HEK293T (cell line): ENCODE measurements at places on chromosomes 6 and 20.

GRCh38 chr6:32906539-32906938 lies 34.3 kb downstream of the HLA-DMB start:
- DNase-seq, result no peak

GRCh38 chr6:24796616-24797290 lies 2.0 kb downstream of the ARMH2 start:
- DNase-seq, result no peak

- DNase-seq, result peak; percentile 69
Observed at GRCh38 chr20:48384147-48384818, 443.5 kb downstream of the PREX1 start.

DNA sequence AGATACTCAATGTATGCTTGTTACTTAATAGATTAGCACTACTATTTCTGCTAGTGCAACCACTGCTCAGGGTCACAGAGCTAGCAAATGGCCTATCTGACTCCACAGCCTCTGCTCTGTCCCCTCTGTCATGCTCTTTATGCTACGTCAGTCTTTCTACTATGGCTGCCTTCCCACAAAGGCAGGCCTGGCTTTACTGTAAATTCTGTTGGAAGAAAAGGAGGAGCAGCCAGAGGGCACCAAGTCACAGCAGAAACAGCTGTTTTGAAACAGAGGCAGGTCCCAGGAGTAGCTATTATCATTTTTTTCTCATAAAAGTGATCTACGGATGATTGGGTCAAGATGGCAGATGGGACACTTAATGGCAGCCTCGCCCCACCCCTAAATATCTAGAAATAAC lies 10.0 kb upstream of the ELMO2 start:
- no peak for DNase-seq

DNA sequence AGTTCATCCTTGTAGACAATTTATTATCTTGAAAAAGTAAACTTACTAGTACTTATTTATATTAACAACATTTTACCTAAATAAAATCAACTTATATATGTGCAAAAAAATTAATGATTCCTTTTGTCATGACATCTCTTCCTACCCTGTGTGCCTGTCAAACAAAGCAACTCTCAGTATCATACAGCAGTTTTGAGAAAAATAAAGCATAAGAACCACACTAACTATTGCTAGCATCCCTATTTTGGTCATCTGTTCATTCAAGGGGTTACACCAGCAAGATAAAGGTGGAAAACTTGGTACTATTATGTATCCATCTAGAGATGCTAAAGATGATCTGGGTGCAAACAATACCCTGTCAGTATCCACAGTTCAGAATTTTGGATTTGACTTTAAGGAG lies 7.4 kb upstream of the HLA-DRB1 start:
- DNase-seq, result no peak

GRCh38 chr20:16748308-16748900 lies at the start of gene OTOR:
Gene OTOR, plus strand, starts transcription at chr20:16748358. Its CDS starts 44 bp downstream, at chr20:16748402.
- DNase-seq, result no peak

- no peak for DNase-seq
Observed at GRCh38 chr6:140736231-140736630, 1361.8 kb upstream of the CITED2 start.

DNA sequence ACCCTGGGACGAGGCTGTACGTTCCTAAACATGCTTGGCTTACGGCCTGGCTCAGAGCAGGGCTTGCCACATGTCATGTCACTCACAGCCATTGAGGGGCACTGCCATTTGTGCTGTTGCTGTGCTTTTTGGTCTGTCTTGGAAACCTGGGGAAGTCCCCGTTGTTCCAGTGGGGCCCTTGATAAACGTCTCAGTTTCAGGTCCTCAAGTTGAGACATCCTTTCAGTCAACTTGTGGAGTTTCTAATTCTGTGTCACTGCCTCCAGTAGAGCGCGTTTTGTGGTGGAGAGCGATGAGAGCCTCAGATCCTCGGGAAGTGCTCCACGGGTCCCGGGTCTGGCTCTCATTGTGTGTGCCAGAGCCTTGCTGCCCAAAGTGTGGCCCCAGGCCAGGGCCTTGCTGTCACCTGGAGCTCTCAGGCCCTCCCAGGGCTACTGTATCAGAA lies 43.0 kb upstream of the CCR6 start:
- no peak for DNase-seq

GRCh38 chr20:63025534-63026331 lies 19.0 kb upstream of the BHLHE23 start:
- no peak for DNase-seq

DNA sequence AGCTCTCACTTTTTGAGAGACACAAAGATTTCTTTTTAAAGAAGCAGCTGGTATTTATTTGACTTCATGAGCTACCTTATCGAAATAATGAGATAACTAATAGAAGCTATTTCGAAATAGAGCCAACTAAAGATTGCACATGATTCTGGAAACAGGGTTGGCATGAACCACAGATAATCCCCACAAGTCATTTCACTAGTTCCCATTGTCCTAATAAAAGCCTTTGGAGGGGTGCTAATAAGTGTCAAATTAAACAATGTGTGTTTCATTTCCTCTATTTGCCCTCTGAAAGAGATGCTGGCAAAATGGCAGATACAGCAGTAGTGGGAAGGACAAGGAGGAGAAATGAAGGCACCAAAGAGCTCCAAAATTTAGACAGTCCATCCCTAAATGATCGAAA lies 78.6 kb upstream of the RIPOR2 start:
- DNase-seq, result no peak

- DNase-seq, result no peak
Observed at GRCh38 chr6:99393366-99393697, 663 bp downstream of the COQ3 start.

DNA sequence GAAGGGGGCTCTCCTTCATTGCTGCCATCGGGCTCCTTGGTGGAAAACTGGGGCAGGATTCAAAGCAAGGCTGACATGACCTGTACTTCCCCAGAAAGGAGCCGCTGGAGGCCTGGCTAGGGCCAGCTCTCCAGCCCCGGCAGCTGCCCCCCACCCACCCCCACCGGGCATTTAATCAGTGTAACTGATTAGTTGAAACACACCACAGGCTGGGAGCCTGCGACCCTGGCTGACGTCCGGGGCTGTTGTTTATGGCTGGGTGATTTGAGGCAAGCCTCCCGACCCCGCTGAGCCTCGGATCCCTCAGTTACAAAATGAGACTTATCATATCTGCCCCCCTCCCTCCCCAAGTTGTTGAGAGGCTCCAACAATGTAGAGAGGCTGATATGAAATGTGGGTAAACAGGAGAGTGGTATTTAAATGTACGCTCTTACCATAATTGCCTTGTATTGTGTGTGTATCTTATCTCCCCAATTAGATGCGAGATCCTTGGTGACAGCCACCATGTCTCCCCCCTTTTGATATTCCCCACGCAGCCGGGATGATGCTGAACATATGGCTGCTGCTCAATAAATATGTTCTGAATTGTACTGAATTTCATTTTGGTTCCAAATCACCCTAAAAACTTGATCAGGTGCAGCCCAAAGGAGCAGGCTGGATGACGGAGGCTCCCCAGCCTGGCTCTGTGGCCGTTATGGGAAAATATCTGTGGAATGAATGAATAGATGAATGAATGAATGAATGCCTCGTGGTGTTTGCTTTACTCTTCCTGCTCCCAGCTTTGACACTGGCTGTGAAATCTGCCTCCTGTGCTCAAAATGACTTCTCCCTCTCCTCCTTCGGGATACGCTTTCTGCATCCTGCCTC lies 31.8 kb upstream of the APCDD1L start:
- no peak for DNase-seq

- DNase-seq, result no peak
Observed at GRCh38 chr6:40482532-40482931, 104.6 kb downstream of the LRFN2 start.

- DNase-seq, result no peak
Observed at GRCh38 chr6:7680393-7681075, 45.4 kb upstream of the BMP6 start.

- DNase-seq, result no peak
Observed at GRCh38 chr6:18406955-18407749, 20.0 kb downstream of the RNF144B start.

GRCh38 chr6:71298459-71298858 lies 9.8 kb downstream of the OGFRL1 start:
- DNase-seq, result no peak

GRCh38 chr6:156988276-156989158 lies 211.3 kb downstream of the ARID1B start:
- no peak for DNase-seq

DNA sequence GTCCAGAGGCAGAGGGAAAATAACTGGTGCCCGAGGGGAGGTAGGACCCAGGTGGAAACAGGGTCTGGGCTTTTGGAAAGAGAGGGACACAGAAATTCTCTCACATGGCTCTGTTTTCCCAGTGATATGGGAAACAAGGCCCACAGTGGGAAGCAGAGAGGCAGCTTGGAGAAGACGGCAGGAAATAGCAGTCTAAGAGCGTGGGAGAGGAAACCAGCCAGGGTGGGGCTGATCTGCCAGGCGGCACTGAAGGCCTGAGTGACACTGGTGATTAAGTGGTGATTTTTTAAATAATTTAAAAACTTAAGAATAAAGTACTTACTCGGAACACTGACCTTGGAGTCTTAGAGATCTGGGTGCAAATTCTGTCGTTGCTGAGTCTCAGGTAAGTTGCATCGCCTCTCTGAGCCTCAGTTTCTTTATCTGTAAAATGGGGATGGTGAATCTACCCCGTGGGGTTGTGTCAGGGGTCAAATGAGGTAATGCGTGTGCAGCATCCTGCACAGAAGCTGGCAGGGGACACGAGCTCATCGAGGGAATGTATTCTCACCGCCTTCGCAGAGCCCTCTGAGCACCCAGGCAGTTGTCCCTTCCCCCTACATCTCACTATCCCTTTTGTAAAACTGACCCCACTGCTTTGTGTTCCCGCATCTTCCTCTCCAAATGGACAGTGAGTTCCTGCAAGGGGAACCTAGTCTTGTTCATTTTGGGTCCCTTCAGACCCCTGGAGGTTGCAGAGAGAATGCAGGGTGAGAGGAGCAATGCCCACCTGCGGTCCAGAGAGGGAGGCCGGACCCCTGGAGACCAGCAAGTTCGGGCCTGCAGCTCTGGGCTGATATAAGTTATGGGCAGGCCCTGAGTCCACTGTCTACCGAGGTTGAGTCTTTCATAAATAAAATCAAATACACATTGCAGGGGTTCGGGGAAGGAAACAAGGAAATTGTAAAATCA lies 228.6 kb upstream of the PMEPA1 start:
- DNase-seq, result no peak

- DNase-seq, result no peak
Observed at GRCh38 chr6:26290941-26291340, 74.1 kb upstream of the BTN3A2 start.

DNA sequence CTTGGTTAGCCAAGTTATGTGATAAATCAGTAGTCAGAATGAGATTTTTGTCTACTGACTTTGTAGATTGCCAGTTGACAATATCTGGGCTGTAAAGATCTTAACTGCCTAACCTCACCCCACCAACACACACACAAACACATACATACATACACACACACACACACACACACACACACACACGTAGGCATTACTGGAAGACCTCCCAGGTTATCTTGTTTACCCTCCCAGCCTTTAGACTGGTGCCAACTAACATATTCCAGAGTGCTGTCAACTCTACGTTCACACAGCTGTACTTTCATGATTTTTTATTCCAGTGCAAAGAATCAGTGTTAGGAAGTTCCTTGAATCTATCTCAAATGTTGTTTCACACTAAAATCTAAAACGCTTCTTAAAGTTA lies 38.9 kb downstream of the BMP5 start:
- DNase-seq, result no peak

GRCh38 chr6:22670605-22671004 lies 101.2 kb downstream of the HDGFL1 start:
- no peak for DNase-seq

DNA sequence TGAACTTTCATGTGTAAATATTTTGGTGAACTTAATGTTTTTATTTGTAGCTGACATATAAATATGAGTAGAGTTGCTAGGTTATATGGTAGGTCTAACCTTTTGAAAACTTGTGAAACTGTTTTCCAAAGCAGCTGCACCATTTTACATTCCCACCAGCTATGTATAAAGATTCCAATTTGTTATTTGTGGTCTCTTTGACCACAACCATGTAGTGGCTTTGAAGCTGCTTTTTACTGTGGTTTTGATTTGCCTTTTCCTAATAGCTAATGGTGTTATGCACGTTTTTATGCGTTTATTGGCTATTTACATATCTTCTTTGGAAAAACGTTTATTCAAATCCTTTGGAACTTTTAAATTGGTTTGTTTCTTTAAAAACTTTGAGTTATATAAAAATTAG lies 10.3 kb downstream of the CST3 start:
- DNase-seq, result no peak

GRCh38 chr6:150568560-150568959 lies 31.1 kb upstream of the PLEKHG1 start:
- DNase-seq, result no peak

GRCh38 chr20:61308477-61308774 lies 56.4 kb downstream of the CDH4 start:
- no peak for DNase-seq

GRCh38 chr6:150511313-150511712 lies 88.4 kb upstream of the PLEKHG1 start:
- no peak for DNase-seq

- no peak for DNase-seq
Observed at GRCh38 chr6:34146021-34146782, at the start of gene GRM4. Gene GRM4, minus strand, starts transcription at chr6:34146087. Its CDS starts 12,591 bp downstream, at chr6:34133496.

GRCh38 chr6:69286331-69286730 lies 510.5 kb downstream of the LMBRD1 start:
- DNase-seq, result no peak

DNA sequence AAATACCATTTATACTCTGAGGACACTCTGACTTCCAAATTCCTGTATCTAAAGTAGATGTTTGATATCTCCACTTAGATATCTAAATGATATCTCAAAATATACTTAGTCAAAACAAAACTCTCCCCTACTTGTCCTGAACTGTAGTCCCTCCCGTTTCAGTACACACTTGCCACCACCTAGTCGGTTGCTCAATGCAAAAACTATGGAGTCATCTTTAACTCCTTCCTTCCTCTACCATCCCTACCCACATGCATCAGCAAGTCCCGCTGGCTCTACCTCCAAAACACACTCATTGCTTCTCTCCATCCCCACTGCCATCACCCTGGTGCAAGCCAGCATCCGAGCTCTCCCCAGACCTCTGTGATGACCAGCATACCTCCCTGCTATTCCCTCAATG lies 13.2 kb downstream of the STX7 start:
- no peak for DNase-seq

DNA sequence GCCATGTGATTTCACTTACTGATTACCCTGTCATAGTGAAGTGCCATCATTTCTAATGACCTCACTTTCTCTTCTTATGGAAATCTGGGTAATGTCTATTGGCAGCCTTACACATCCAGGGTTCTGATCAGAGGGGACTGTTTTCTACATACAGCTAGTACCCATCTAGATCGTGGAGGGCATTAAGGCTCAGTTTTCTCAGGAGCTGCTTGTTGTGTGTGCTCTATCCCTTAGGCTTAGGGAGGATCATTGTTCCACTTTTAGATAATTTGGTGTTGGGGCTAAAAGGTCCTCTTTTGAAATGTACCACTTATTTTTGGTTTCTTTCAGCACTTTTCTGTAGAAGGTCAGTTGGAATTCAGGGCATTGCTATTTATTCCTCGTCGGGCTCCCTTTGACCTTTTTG lies 3.8 kb downstream of the HSP90AB1 start:
- DNase-seq, result no peak
